ENCODE measurements at places on chromosomes 4 and X.

DNA sequence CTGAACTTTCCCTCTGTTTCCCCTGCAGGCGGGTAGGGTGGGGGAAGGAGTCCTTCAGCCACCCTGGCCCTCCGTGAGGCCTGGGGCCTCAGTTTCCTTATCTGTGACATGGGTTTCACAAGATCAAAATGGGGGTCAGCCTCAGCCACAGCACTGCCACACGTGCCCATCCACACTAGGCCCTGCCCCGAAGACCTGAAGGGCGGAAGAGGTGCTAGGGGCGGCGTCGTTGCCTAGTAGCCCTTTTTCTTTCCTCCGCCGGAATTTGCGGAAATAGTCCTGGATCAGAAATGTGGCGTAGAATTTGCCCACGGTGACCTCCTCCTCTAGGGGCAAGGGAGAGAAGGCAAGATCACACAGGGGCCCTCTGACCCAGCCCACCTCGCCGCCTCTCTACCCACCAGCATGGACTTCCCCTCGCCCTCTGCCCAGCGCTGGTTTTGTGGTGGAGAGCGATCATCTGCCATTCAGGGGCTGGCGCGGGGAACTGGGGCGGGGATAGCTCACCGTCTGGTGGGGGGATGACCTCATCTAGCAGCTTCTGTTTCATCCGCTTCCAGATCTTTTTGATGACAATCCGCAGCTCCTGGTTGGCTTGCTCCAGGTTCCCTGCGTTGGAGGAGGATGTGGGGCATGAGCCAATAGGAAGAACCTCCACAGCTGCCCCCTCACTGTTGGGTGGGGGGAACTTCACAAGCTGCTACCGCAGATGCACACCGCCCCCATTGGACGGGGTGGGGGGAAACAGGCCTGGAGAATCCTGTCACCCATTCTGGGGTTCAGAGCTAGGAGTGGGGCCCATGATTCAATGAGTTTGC lies 9.7 kb upstream of the SYP start:
- no peak for DNase-seq

DNA sequence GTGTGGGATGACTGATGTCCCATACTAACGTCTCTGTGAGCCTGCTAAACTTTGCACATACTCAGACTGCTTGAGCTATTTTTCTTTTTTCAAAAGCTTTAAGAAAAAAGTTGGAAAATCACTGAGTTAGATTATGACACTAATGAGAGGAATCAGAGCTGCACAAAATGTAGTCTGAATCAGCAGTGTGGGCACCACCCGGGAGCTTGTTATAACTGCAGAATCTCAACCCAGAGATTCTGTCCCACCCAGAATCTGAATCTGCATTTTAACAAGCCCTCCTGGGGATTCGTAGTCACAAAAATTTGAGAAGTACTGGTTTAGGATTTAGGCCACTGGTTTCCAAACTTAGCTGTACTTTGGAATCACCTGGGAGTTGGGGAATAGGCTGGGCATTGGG lies 102.1 kb upstream of the MID1IP1 start:
- no peak for DNase-seq

DNA sequence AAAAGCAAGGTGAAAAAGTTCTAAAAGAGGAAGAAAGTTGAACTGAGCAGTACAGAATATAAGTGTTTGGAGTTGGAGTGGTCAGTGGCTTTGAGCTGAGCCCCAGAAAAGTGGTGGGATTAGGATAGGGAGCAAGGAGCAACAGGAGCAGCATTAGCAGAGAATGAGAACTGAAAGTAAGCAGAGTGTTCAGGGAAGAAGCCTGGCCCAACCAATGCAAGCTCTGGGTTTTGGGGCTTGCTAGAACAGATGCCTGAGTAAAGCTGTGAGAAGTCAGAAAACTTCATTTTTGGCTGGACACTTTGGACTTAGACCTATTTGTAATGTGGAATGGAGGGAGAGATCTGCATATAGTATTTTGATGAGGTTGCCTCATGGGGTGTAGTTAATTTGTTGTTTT lies 17.8 kb downstream of the JADE1 start:
- DNase-seq = no peak

DNA sequence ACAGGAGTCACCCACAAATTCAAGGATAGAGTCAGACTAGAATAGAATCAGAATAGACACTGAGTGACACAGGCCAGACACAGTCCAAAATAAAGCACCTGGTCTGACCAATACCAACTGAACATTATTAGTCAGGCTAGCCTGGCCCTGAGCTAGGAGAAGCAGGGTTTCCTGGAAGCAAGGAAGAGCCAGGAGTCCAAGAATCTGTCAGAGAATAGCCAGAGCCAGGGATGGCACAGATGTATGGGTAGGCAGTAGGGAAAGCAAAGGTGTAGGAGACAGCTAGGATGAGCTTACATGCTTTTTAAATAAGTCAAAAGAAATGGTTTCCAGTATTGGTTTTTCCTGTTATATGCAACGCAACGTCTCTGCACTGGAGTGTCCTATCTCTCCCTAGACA lies 3.7 kb downstream of the BTC start:
- no peak for DNase-seq

- DNase-seq = peak; percentile 25
These were observed at the start of gene STOX2 for GRCh38 chr4:183905081-183905592. Gene STOX2, plus strand, starts transcription at chr4:183905307. Its CDS starts 1,484 bp downstream, at chr4:183906791.

Measured in ascending aorta (tissue), 2 donors.